Pericardium fibroblast (primary cell): ENCODE measurements at places on chromosomes 11 and 22. TPM values are rescaled to one million over a fixed set of nuclear protein-coding genes. Genes with fewer than 3 reads are reported as not detected.

Gene HBG2
- total RNA-seq: not detected in 2 replicates

Gene HTATIP2
- total RNA-seq: 16.1 and 33.7 TPM in 2 replicates

Gene FZD4
- 21.4 and 22.6 TPM in 2 replicates for total RNA-seq

Gene KCNE3
- total RNA-seq: 7.5 and 8.5 TPM in 2 replicates

Gene MN1
- total RNA-seq: 37.7 and 43.8 TPM in 2 replicates

Gene CLDN5
- 2.1 and 16.7 TPM in 2 replicates for total RNA-seq

Gene ALDH3B1
- total RNA-seq: 26.4 and 46.8 TPM in 2 replicates

Gene ZNF280B
- total RNA-seq: 1.2 and 1.7 TPM in 2 replicates

Gene KCNA4
- total RNA-seq: 0.58 and 1.2 TPM in 2 replicates

Gene LTBP3
- total RNA-seq: 165 and 206 TPM in 2 replicates

Gene TIMP3
- 157 and 301 TPM in 2 replicates for total RNA-seq

Gene TMEM121B
- total RNA-seq: 0.47 TPM in 1 of 2 replicates, not detected in the other

Gene SCN4B
- total RNA-seq: not detected in 2 replicates

Gene CCDC188
- 0.17 TPM in 1 of 2 replicates, not detected in the other for total RNA-seq

Gene TBX1
- total RNA-seq: 0.09 TPM in 1 of 2 replicates, not detected in the other

Gene RAB39A
- not detected in 2 replicates for total RNA-seq

Gene CDC42BPG
- total RNA-seq: 0.26 TPM in 1 of 2 replicates, not detected in the other

Gene SWAP70
- total RNA-seq: 20.7 and 22.9 TPM in 2 replicates

Gene MYO7A
- total RNA-seq: 0.23 and 0.51 TPM in 2 replicates

Gene PGA5
- total RNA-seq: not detected in 2 replicates

Gene PHOX2A
- not detected in 2 replicates for total RNA-seq

Gene CASP4
- 107 and 126 TPM in 2 replicates for total RNA-seq

Gene TMEM126B
- total RNA-seq: 47.7 and 49.6 TPM in 2 replicates
